ENCODE measurements at places on chromosomes 16 and 17.

GRCh38 chr17:79324194-79324593, 249.6 kb downstream of the ENGASE start:
- no peak for DNase-seq

- no peak for DNase-seq
Measured at GRCh38 chr17:81026266-81027036, 8.5 kb upstream of the BAIAP2 start.

GRCh38 chr16:47486856-47487255, 25.7 kb downstream of the PHKB start:
- no peak for DNase-seq

GRCh38 chr17:1229349-1229899, 40.8 kb upstream of the BHLHA9 start:
- no peak for DNase-seq

GRCh38 chr17:6474906-6475305, 30.7 kb downstream of the PIMREG start:
- DNase-seq = no peak

DNA sequence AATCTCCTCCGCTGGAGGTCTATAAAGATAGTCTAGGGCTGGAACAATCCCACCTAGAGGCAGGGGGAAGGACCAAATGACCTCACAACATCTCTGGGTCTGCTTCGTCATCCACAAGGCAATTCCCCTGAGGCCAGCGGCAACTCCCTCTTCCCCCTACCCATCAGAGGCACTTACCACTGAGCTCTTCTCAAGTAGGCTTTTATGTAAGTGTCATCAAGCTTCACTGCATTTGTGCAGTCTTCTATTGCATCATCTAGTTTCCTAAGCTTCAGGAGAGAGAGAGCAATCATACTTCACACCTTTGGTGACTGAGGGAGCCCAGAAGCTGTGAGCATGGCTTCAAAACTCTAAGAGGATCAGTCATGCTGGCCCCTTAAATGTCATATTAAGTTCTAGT, 21.0 kb downstream of the CNP start:
- no peak for DNase-seq

- DNase-seq = no peak
Measured at GRCh38 chr16:78931678-78932077, 668.9 kb downstream of the MAF start.

DNA sequence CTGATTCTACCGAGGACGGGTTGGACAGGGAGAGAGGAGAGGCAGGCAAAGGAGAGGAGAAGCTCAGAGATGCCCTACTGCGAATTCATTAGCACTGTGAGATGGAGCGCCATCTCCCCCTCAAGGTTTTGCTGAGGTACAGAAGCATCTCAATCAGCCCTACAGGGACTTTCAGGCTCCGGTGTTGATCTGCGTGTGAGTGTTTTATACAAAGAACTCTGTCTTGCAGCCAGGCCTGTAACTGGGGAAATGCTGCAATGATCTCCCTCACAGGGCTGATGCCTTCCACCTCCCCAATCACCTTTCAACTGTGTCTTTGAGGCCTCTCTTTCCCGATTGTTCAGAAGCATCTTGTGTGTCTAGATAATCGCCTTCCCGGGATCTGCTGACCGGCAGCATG, 74.8 kb downstream of the IRX6 start:
- DNase-seq = no peak

DNA sequence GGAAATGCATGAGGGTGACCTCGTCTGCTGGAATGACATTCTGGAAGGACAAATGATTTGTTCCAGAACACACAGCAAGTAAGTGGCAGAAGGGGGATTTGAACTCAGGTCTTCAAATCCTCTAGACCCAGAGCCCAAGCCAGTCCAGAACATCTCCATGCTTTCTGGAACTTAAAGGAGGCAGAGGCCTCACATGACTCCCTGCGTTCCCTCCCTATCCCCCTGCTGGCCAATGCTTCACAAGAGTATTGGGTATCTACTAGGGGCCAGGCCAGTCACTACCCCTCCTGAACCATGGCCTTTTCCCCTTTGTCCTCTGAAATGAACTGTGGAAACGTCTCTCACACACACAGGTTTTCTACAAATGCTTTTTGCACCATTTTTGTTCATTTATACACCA, 7.6 kb upstream of the BEAN1 start:
- DNase-seq = no peak

GRCh38 chr17:32623196-32623595, 136.4 kb downstream of the CDK5R1 start:
- no peak for DNase-seq

DNA sequence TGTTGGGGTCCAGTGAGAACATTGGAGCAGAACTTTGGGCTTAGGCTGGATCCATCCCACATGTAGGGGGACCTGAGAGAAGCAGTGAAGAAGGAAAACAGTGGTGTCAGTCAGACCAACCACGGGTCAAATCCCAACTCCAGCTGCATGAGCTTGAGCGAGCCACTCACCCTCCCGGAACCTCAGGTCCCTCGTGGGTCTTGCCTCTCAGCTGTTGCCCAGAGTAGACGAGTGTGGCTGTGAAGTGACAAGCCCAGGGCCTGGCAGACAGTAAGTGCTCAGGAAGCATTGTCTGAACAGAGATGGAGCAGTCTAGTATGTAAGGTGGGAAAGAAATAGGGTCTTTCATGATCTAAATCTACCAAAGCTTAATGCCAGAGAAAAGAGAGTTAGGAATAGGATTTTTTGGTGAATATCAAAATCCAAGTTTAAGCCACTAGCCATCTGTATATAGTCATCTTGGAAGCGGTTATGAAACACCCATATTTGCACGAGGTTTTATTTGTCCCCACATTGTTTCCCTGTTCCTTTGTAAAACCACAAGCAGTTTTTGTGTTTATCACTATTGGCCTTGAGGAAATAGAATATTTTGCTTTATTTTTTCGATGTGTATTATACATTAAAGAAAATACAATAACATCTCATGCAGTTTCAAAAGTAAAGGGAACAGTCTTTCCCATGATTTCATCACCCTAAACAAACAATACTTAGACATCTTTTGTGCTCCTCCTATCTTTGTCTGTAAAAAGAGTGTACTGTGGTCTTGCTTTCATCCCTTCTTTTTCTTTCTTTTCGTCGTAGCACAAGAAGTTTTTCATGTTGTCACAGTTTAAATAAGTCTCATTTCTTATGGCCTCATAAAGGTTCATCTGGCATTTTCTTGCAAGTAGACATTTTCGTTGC, 112.0 kb downstream of the CLEC16A start:
- no peak for DNase-seq

DNA sequence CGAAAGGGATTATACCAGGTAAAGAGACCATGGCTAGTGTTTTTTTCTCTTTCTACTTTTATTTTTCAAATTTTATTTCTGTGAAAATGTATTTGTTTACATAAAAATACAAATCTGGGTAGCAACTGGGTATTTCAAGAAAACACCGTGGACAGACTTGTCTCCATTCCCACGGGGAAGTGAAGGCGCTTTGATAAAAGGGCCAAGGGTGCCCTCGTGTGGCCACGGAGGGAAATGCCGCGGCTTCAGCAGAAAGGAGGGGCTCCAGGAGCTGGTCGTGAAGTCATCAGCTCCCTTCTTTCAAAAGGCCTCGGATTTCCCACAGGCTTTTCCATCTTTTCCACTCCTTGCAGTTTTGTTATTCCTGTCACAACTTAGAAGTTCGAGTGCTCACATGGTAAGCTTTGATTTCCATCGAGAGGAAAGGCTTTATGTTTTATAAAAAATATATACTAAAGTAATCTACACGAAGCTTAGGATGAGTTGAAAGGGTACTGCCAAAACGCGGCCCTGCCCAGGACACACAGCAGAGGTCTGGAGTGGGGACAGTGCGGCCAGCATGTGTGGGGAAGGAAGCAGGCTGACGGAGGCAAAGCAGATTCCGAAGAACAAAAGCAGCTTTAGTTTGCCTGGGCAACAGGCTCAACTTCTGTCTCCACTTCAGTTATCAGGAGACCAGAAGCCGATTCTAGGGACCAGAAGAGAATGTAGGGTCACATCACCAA, 15.3 kb upstream of the MNT start:
- DNase-seq = no peak

- DNase-seq = no peak
Measured at GRCh38 chr16:56679078-56679730, 3.1 kb upstream of the MT1X start.

DNA sequence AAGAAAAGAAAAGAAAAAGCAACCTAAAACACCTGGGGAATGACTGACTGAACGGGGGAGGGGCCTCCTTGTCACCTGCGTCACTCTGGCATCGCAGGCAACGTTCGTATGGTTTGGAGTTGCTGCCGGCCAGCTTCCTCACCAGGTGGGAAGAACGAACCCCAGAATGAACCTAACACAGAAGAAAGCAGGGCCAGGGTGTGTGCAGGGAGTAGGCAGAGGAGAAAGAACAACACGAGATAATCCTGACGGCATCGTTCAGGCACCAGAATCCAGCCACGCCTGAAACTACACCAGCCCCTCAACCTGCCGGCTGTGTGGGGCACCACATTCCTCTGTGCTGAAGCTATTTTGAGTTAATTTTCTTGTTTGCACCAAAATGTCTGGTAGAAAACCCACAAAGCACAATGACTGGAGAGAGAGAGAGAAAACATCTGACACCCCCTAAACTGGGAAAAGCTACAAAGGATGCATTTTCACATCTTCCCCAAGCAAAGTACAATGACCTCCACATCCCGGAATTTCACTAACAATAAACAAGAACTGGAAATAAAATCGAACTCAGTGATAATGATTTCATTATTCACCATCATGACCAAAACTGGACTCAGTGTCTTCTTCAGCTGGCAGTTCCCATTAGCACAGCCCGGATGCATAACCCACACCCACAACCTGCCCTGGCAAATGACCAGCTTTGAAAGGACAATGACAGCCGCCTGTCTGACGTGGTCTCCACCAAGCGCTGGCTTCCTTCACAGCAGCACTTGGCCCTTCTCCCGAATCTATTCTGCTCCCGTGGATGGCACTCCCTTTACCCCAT, 23.6 kb downstream of the RAB40B start:
- no peak for DNase-seq

DNA sequence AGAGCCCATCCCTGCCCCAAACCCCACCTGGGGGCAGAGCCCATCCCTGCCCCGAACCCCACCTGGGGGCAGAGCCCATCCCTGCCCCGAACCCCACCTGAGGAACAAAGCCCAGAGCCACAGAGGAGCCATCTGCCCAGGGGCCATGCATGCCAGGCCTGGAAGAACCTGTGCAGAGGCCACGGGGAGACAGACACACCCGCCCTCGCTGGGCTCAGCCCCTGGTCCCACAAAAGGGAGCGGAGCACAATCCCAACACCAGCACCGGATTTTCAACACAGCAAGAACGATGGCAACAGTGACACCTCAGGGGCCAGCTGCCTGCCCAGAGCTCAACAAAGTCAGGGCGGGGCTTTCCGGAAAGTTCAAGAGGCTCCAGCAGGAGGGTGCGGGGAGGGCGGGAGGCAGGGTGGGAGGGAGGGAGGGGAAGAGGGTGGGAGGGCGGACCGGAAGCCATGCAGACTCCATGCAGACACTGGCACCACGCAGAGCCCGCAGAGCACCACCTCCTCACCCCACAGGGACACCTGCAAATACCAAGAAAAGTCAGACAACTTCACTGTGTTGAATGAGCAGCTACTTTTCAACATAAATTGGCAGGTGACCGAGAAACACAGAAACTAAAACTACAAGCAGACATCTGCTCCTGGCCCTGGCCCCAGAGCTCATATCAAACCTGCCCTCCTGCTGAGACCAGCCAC, 27.9 kb upstream of the C16orf95 start:
- DNase-seq = no peak

- DNase-seq = no peak
Measured at GRCh38 chr17:30000001-30000754, 58.7 kb downstream of the EFCAB5 start.

GRCh38 chr16:12740986-12741610, 62.6 kb downstream of the CPPED1 start:
- DNase-seq = no peak

DNA sequence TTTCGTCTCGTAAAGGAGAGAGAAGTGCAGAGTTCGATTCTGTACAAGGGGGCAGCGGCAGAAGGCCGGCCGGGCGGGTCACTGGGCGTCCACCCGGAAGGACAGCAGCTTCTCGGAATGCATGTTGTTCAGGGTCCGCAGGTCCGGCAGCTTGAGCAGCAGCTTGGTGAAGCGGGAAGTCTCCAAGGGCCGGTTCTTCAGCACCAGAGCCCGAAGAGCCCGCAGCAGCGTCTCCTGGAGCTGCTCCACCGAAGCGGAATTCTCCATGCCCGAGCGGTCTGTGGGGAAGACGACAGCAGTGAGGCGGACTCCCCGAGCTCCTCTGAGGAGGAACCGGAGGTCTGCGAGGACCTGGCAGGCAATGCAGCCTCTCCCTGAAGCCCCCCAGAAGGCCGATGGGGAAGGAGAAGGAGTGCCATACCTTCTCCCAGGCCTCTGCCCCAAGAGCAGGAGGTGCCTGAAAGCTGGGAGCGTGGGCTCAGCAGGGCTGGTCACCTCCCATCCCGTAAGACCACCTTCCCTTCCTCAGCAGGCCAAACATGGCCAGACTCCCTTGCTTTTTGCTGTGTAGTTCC, 7.3 kb downstream of the NR1D1 start:
- DNase-seq = no peak

DNA sequence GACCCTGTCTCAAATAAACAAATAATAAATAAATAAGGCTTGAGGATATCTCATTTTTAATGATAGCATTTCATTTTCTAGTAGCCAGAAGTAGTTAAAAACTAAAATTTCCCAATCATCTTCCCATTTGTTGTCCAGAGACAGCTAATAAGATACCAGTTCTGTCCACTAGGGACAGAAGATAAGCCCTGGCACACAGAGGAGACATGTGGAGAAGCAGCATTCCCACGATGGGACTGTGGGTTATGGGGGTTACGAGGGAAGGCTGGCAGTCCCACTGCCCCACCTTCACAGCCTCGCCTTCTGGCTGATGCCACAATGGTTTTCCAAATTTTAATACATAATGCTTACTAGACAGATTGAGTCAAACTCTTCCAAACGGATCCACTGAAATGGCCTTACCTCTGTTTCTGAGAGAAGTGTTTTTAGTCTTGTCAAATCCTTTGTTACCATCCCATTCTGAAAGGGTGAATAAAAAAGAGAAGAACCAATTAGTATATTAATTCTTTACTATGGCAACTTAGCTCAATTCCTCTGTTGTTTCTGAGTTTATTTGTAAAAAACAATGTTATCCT, 44.2 kb downstream of the HELZ start:
- DNase-seq = no peak

DNA sequence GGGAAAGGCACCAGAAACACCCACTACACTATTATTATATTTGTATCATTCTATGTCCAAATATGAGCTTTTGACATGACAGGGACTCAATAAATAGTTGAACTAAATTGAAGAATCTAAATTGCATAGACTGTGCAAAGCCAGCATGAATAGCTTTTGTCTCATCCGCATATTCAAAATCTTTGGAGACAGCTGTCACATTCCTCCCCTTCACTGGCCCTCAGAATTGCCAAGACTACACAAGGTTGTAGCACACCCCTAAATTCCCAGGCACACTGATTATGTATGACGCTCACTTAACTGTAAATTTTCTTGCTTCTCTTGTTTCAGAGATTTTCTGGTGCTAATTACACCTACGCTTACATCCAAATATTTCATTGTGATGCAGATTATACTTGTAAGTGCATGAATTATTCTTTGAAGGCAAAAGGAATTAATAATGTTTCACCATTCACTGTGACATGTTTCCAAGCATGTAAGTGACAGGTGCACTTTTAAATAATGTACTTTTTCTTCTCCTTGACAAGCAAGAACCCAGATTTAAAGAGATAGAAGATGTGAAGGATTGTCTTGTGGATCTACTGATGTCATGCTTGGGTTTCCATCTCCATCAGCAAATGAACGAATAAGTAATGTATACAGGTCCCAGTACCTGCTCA, 47.5 kb downstream of the CA10 start:
- no peak for DNase-seq

Measured in cortex of kidney (tissue), 1 donor.